Epithelial cell of proximal tubule (primary cell): ENCODE measurements at places on chromosomes 3 and 15. TPM values are rescaled to one million over a fixed set of nuclear protein-coding genes. Genes with fewer than 3 reads are reported as not detected.
A peak's percentile ranks its signal among the peaks of the same experiment; 100 is the strongest.

The STAC gene
- 21.7 and 25.0 TPM in 2 replicates for total RNA-seq

The CNOT10 gene
- total RNA-seq = 24.1 and 52.4 TPM in 2 replicates

The FBXO40 gene
- not detected in 2 replicates for total RNA-seq

The STIMATE gene
- total RNA-seq = 7.7 and 13.1 TPM in 2 replicates

The CFAP91 gene
- total RNA-seq = 2.1 and 2.2 TPM in 2 replicates

The ALDH1L1 gene
- 0.06 and 0.29 TPM in 2 replicates for total RNA-seq

The NAA50 gene
- 135 and 161 TPM in 2 replicates for total RNA-seq

The TTLL13 gene
- not detected in 2 replicates for total RNA-seq

- DNase-seq = no peak
Observed at GRCh38 chr15:48924528-48925393, 39.0 kb downstream of the SHC4 start.

GRCh38 chr15:74855857-74856256 is 12.9 kb upstream of the ULK3 start:
- DNase-seq = no peak

GRCh38 chr15:72463702-72464101 is 10.4 kb upstream of the ARIH1 start:
- no peak for DNase-seq

DNA sequence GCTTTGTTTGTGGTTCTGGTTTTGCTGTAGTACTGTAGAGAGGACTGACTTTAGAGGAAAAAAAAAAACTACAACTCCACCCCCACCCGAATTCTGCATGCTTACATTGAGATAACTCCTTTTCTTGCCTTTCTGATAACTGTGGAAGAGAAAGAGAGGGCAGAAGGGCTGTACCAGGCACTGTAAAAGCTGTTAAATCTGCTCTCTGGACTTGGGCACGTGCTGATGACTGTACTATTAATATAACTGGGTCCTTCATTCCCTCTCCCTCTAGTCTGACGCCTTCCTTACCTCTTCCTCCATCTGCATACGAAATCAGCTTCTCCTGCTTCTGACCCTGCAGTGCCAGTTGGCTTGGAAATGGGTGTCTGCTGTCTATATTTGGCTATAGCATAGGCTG is 15.0 kb downstream of the MAPKBP1 start:
- DNase-seq = no peak

DNA sequence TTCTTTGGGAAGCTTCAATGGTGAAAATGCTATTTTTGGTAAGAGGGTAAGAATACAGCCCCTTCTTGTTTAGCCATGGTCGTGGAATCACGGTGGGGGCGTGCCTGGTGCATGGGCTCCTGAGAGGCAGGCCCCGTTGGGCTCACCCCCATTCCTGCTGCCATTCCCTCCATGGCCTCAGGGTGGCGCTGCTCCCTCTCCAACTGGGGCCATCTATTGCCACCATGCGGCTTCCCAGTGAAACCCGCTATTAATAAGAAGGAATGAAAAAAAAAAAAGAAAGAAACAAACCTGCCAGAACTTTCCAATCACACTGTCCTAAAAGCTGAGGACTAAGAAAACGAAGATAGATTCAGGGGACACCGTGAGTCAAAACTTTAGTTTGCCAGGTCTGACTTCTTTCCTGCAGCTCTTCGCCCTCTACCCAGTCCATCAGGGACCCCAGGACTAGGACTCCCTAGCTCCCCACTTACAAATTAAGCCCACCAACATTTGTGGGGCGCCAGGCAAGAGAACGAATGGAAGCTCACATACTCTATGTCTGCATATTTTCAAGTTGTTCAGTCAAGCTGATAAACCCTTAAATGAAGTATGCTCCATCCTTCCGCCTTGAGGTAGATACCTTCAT is 30.6 kb upstream of the ABHD2 start:
- DNase-seq = no peak

DNA sequence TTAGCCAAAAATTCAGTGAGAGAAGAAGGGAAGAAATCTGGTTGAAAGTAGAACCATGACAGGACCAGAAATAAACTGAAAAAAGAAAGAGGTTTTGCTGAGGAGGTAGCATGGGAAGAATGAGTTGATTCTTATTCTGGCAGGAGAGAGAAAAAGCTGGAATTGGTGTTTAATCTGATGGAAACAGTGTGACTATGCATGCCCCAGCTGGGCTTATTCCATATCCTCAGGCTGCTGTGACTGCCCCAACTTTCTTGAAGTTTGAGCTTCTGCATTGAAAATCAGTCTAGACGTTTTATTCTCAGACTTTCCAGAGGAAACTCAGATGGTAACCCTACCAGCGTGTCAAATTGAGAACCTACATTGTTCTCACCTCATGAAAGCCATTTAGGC is 352.5 kb upstream of the DCBLD2 start:
- DNase-seq = no peak

GRCh38 chr3:67154429-67154828 is 156.3 kb downstream of the KBTBD8 start:
- no peak for DNase-seq

GRCh38 chr3:137768361-137769321 is 4.5 kb downstream of the SOX14 start:
- DNase-seq = no peak

GRCh38 chr3:31357451-31357850 is 175.3 kb upstream of the STT3B start:
- DNase-seq = no peak

DNA sequence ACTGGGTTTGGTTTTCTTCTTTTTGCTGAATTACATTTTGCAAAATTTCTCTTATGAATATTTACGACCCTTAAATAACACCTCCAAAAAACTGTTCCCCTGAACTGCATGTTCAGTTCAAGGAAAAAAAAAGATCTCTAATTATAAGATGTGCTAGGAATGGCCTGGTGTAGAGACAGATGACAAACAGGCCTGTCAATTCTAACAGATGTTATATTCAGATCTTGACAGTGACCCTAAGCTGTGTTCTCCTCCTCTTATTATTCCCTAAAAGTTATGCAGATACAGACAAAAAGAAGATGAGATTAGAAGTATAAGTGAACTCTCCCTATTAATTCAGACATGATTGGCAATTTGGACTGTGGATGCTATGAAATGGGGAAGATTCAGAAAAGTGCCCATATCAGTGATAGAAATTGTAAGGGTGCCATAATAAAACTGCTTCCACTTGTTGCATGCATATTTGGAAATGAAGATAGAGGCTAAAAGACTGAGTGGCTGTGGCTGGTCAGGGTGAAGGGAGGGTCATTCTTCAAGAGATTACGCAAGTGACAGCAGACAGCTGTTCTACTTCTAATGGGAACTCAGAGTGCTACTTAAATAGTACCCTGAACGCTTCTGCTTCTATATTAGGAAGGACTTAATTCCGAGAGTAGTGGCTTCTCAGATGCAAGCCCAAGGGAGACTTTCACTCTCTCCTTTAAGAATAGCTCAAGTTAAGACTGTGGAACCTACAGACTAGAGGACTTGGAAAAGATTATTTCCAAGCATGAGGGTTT is 75.5 kb downstream of the ADAMTS9 start:
- no peak for DNase-seq

DNA sequence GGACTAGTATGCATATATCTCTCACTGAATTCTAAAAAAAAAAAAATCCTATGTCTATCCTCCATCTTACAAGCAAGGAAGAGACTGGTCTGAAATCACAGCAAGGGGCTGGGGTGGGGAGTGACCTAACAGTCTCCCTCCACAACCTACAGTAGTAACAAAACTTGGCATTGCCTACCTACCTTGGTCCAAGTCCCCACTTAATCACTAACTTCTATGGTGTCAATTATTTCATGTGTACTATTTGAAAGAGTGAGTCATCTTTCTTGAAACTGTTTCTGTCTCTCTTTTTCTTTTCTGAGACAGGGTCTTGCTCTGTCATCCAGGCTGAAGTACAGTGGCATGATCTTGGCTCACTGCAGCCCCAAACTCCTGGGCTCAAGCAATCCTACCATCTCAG is 36.8 kb downstream of the CHAC1 start:
- DNase-seq = peak; percentile 6

DNA sequence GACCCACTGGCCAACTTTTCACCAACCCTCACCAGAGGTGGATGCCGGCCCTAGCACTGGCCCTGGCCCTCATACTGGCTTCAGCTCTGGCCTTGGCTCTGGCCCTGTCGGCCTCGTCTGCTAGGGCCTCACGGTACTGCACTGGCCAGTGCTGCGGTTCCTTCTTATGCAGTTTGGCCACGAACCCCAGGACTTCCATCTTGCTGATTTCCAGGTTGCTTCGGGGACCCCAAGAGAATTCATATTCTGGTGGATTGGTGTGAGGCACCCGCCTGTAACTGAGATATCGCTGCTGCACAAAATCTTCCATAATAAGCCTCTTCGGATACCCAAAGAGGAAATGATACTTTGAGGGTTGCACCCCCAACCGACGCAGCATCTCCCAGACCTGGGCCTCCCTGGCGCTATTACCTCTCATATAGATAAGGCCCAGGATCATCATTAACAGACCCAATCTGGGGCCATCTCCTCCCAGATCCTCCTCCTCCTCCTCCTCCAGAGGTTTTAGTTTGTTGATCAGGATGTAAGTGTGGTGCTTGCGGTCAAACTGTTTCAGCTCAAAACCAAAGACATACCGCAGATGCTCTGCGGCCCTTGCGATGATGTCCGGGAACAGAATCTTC is 883 bp downstream of the MAGEF1 start:
- DNase-seq = no peak

DNA sequence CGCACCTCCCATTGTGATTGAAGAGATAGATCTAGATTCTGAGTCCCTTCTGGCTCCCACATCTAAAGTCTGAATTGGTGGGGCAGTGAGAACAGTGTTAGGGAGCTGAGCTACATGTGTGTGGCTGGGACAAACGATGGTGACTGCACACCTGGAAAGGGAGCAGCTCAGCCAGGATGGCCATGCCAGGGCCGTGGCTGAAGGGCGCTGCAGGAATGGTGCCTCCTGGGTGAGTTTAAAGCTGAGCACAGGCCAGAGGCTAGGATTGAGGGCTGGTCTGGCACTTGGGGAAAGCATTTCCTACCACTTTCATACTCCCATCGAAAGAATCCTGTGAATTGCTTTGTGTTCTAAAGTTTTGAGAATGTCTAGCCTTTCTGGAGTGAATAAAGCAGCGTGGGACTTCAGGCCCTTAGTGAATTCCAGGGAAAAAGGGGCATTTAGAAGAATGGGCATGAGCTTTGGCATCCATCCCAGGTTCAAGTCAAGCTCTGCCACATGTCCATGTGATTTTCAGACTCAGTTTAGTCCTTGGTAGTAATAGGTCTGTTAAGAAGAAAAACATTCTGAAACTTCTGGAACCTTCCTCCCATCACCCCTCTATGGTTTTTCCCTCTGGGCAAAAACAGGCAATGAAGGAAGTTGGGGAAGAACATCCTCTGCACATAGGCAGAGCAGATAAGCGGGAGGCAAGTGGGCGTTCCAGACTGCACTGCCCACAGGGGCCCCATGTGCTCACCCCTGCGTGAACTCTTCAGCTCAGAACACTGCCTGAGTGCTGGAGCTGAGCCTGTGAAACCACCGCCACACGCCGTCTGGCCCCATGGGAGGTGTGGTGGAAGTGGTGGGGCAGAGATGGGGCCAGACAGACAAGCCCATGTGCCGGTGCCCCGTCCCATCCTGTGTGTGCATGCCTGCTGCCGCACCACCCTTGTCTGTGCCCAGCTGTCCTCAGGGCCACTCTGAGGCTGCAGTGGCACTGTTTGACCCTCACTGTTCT is 12.9 kb upstream of the CPNE9 start:
- no peak for DNase-seq

DNA sequence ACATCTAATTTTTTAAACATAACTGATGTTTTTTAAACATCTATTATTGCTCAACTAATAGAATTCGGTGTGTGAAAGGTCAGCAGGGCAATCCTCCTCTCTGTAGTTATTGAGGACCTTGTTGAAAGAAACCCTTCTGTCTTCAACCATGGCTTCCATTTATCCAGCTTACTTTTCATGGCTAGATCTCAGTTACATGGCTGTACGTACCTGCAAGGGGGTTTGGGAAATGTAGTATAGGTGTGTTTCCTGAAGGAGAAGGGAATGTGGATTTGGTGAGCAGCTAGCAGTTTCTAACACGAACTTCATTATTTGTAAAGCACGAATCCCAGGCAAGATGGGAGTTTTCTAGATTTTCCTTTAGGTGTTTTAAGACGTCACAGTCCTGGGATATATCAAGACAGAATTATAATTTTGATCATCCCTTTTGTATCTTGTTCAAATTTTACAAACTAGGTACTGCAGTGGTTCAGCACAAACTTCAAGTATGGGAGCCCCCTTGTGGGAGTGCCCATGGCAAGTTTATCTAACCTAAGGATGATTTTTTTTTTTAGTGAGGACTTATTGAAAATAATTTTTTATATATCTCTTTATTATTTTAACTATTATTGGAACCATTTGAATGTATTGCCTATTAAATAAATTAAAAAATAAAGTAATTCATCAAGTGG is 41.6 kb downstream of the FBXL2 start:
- no peak for DNase-seq

- DNase-seq = no peak
Observed at GRCh38 chr3:143471705-143472104, 352.1 kb downstream of the CHST2 start.

DNA sequence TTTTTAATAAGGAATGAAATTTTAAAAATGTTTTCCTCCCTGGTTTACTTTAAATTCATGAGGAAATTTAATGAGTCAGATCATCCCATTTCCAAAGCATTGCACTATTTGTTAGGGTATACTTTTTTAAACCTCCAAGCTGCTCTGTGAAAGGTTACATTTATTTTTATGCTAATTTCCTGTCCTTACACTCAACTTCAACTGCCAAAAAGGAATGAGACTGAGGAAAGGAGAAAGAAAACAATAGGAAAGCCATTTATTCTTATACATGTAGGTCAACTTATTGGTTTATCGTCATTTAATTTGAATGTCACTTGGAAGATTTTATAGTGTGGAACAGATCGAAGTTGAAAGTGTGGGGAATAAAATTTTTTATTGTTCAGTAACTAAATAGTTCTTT is 104.1 kb downstream of the ALCAM start:
- no peak for DNase-seq

DNA sequence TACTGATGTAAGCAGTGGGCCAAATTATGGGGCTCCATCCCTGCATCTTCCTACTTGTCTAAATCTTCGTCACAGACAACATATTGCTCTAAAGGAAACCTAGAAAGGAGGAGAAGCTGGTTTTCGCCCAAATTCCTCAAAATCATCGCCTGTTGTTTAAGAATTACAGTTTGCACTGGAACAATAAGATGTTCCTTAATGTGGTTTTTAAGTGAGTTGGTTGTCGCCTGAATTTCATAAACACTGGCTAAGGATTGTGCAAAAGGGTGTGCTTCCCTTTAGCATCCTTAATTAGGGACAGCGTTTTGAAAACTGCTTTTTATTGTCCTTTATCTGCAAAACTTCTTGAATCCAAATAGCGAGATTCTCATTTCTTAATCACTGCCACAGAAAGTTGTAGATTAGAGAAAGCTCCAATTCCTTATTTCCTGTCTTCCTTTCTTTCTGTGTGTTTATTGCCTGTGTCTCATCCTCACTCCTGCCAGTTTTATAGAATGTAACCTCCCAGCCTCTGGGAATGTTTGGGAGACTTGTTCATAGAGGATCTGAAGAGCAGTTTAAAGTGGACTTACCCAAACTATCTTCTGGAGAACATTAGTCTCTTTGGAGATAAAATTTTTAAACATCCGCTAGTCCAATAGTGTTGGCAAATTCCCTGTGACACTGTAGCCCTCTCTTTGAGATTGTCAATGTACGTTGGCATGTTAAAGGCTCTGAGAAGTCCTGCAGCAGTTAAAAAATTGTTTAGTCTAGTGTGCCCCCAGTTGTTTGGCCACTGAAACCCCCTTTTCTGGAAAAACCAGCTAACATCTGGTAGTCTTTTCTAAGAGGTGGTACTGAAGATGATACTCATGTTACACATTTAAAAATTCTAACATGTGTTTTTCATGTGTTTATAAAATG is 50.4 kb downstream of the FLNB start:
- DNase-seq = no peak
